ENCODE measurements at places on chromosomes 7 and 10.

DNA sequence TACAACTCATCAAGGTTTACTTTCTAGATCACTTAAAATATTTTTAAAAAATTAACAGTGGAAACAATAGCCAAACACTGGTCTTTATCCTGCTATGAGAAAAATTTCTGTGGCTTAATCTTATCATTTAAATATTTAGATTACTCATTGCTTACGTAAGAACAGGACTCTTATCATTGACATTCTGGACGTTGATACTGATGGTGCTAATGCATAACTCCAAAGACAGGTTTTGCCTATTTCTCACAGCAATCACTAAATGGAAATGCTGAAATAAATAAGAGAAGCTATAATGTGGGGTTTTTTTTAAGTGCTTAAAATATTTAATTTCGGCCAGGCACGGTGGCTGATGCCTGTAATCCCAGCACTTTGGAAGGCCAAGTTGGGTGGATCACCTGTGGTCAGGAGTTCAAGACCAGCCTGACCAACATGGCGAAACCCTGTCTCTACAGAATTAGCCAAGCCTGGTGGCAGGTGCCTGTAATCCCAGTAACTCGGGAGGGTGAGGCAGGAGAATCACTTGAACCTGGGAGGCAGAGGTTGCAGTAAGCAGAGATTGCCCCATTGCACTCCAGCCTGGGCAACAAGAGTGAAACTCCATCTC lies 195.0 kb downstream of the HGF start:
- no peak for DNase-seq

GRCh38 chr7:17946591-17946990 lies 6.3 kb upstream of the SNX13 start:
- DNase-seq = no peak

DNA sequence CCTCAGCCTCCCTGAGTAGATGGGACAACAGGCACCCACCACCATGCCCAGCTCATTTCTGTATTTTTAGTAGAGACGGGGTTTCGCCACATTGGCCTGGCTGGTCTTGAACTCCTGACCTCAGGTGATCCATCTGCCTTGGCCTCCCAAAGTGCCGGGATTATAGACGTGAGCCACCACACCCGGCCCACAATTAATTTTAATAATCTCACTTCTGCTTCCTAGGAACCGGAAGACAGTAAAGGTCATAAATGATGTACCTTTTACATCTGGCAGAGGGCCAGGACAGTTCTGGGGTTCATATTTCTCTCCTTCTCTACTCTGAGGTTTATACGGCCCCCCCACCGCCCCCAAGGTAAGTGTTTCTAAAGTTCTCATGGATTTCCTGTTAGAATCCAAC lies 31.2 kb upstream of the AOAH start:
- no peak for DNase-seq

- no peak for DNase-seq
These were observed 24.3 kb downstream of the SPAG6 start for GRCh38 chr10:22369434-22370072.

DNA sequence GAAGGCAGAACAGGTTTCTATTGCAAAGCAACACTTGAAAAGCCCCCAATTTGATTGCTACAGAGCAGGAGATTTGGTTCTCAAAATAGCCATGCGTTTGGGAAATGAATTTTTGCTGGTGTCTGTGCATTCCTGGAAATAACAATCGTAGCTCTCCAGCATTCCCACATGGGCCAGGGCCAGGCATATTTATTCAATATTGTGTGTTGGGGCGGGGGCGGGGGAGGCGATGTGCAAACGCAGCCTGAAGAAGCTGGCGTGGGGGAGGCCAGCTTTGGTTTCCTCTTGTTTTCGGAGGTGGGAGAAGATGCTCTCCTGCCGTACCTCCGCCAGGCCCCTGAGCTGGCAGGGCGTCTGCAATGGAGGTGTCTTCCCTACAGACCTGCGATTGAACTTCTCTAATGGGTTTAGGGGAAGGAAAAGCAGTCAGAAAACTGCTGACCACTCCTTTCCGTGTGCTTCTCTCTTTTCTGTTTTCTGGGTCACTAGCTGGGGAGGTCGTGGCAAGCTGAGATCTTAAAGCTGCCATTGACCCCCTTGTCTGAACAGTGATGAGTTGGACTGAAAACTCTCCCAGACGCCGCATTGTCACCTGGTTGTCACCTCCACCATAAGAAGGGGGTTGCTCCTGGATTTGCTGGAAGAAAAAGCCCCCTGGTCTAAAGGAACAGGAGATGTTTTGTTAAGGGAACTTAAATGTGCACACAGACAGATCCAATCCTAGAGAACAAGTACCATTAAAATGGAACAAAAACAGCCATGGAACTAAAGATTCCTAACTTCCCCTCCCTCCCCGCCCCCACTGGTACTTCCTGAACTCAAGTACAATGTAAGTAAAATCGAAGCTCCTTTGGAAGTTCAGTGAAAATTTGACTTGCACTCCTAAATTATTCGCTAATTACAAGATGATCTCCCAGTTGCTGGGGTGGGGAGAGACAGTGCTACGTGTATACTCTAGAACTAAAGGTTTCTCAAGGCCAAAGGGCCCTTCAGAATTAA lies 56.4 kb upstream of the HABP2 start:
- no peak for DNase-seq

Measured in NK-92 treated with Interleukin-12 subunit alpha and Interleukin-12 subunit beta, amount 100 ng/mL, for 24 hours (cell line).